Pancreas (tissue), 10 donors: ENCODE measurements at places on chromosomes 4 and X. TPM values are rescaled to one million over a fixed set of nuclear protein-coding genes. Genes with fewer than 3 reads are reported as not detected.

The SPARCL1 gene
- total RNA-seq = 54.7 TPM

GRCh38 chr4:36485885-36486284 lies 204.5 kb downstream of the DTHD1 start:
- no peak for DNase-seq

GRCh38 chr4:183533698-183534097 lies 28.8 kb downstream of the ING2 start:
- no peak for DNase-seq

The RRH gene
- 0.18 TPM for total RNA-seq

The NWD2 gene
- total RNA-seq = 0.22 TPM

The PNMA3 gene
- 0.16 TPM for total RNA-seq

- no peak for DNase-seq
These were observed 57.3 kb upstream of the TCEAL2 start for GRCh38 chrX:102067966-102068723.

GRCh38 chrX:44152852-44153251 lies 179.7 kb upstream of the NDP start:
- DNase-seq = no peak

The FAM47A gene
- total RNA-seq = not detected

- peak; percentile 33 for DNase-seq
These were observed 154.5 kb upstream of the SLC4A4 start for GRCh38 chr4:71184195-71184781.

GRCh38 chr4:145847764-145848163 lies 90.9 kb downstream of the ZNF827 start:
- no peak for DNase-seq
